ENCODE measurements at places on chromosomes 1 and 21.

- DNase-seq = no peak
These were observed 2.0 kb downstream of the KYAT3 start for GRCh38 chr1:88990426-88990825.

- no peak for DNase-seq
These were observed 118.1 kb downstream of the PGBD5 start for GRCh38 chr1:230308039-230308438.

- DNase-seq = no peak
These were observed 122.6 kb downstream of the KCNJ6 start for GRCh38 chr21:37793660-37794059.

- DNase-seq = no peak
These were observed 102.5 kb upstream of the L1TD1 start for GRCh38 chr1:62092110-62092509.

DNA sequence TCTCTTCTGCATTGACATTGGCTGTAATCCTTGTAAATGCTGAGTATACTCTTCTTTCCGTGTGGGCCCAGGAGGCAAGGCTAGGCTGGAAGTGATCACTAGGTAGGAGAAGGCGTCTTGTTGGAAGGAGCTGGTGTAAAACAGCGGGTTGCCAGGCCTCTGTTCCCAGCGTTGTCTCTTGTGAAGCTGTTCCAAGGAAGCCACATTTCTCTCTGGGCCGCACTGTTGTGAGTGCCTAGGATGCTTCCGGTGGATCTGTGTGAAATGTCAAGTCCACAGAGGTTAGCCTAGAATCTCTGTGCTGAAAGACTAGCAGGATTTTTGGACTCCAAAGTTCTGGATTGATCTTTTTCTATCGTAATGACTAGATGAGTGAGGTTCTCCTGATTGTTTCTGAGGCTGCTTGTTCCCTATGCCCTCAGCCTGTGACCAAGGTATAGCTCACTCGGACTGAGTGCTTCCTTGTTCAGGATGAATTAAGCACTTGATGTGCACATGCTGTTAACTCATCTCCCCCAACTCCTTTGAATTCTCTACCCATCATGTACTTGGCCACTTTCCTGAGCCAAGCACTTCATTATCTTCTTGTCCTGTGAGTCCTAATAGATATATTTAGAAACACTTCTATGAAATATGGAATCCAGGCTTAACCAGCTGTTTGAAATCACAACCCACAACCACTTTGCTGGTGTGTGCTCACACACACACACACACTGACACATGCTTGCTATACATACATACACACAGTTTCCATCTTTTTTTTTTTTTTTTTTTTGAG, 63.3 kb downstream of the PBX1 start:
- no peak for DNase-seq

- no peak for DNase-seq
These were observed 23.7 kb downstream of the SPOCD1 start for GRCh38 chr1:31792116-31792515.

DNA sequence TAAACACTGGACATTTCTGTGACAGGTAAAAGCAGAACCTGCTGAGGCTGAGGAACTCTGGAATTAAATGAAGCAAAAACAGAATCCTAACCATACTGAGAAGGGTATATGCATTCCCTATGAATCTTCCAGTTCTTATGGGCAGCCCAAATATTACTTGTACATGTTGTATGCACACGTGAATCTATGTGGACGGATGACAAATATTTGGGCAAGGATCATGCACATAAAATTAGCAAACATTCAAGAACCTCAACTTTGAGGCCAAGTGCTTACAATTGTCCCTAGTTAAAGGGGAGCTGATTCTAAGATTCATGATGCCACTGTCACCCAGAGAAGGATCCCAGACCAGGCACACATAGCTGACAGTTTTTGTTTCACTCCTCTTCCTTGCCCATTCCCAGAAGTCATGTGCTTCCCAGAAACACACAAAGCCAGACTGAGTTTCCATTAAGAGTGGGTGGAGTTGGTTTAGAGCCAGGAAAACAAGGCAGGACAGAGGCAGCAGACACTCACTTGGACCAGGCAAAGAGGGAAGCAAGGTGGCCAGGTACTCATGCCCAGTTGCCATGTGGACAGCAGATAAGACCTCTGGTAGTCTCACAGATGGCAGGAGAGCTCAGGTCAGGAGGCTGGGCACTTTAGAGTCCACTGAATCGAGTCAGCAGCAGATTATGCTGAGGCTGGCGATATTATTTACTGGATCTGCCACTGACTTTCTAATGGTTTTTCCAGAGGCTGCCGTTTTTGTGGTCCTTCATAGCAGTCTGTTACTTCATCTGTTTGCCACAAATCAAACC, 25.6 kb downstream of the AK2 start:
- DNase-seq = no peak

GRCh38 chr1:70025846-70026245, 179.5 kb downstream of the LRRC40 start:
- DNase-seq = no peak

- no peak for DNase-seq
These were observed 19.0 kb upstream of the PRSS38 start for GRCh38 chr1:227796359-227796915.

DNA sequence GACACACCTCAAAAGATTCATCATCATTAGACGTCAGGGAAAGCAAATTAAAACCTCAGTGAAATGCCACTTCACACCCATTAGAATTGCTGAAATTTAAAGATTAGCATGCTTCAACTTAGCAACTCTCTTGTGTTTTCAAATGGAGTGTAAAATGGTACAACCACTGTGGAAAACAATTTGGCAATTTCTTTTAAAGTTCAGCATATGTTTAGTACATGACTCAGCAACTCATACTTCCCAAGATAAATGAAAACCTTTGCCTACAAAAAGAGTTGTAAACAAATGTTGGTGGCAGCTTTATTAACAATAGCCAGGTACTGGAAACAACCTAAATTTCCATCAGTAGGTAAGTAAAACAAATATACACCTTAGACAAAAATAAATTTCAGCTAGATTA, 42.7 kb downstream of the ST3GAL3 start:
- DNase-seq = no peak

DNA sequence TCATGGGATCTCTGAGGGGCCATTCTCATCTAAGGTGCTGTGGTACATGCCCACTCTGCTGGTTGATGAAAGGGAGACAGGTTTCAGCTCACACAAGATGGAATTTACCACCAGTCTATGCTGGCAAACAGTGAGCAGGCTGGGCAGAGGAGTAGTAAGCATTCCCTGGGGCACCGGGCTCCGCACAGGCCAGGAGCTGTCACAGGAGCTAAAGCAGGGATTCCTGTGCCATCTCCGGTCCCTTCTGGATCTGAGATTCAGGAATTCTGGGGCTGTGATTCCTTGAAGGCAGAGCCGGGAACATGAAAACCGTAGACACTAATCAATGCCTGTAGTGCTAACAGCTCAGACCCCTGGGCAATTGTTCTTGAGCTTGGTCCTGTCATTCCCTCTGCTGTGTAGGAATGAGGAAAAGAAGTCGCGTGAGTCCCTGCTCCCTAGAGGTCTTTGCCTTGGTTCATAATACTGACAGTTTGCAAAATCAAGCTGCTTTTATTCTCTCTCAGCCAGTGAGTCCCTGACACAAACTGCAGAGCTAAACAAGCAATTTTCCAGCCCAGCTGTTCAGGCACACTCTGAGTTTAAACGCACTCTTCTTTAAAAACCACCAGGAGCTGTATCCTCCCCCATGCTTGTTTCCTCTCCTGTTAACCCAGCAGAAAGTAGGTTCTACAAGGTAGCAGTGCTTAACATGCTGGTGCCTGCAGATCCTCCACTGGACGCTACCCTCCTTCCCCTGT, 52.5 kb downstream of the MDM4 start:
- DNase-seq = no peak

GRCh38 chr1:107309962-107310361, 169.1 kb downstream of the NTNG1 start:
- DNase-seq = no peak

DNA sequence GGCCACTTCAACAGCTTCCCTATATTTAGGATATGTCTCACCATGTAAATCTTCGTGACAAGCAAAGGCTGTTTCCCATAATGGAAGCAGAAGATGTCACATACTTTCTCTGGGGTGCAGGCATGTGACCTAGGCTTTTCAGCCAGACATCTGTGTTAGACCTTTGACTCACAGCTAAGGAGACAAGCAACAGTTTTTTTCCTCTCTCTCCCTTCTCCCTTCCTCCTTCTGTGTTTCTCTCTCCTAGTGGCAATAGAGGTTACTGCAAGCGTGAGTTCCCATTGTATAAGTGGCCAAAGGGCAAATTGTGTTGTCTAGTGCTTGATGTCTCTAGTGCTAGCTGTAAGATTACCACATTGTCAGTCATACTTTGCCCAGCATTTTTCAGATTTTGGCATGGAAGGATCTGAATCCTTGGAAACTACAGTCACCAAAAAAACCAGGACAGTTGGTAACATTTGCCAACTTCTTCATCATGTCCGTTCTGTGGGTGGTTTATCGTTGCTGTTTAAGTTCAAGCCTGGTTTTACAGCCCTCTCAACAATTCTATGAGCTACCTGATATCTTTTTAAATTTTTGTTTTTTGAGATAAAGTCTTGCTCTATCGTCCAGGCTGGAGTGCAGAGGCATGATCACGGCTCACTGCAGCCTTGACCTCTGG, 44.4 kb upstream of the RABGAP1L start:
- DNase-seq = no peak

GRCh38 chr1:183567584-183567983, 22.7 kb downstream of the NCF2 start:
- peak; percentile 43 for DNase-seq

GRCh38 chr1:115722221-115722620, 46.3 kb downstream of the CASQ2 start:
- no peak for DNase-seq

DNA sequence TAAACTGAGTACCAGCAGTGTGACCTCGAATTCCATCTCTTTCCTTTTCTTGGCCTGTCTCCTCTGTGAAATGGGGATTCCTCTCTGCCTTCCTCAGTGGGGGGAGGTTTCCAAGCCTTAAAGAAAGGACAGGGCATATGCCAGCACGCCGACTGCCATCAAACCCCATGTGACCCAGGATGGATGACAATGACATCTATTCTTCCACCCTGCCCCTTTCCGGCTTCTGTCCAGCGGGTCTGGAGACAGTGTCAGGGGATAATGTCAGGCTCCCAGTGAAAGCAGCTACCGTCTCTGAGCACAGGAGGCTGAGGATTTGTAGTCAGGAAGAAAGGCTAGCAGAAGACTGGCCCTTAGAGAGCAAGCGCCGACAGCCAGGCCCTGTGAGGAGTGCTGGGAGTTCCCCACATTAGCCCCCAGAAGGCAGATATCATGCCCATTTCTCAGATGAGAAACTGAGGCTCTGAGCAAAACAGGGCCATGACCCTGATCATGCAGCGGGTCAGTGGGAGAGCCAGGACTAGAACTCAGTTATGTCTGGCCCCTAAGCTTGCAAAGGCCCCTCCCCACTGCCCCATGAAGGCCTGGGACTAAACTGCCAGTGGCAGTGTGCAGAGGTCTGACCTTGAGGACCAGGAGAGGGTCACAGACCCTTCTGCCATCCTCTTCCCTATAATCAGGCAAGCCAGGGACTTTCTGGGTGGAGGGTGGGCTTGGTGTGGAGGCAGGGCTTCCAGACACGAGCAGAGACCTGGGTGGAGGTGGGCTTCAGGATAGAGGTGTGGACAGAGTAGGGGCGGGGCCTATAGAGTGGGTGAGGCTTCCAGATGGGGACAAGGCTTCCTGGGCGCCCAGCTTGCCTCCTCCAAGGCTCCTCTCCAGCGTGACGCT, 30.1 kb downstream of the CDCA8 start:
- DNase-seq = no peak

GRCh38 chr1:68081775-68082283, 31.4 kb upstream of the DIRAS3 start:
- DNase-seq = no peak

- DNase-seq = no peak
These were observed 181.7 kb downstream of the ROR1 start for GRCh38 chr1:63955370-63956145.

- DNase-seq = no peak
These were observed 192.8 kb upstream of the NR5A2 start for GRCh38 chr1:199834711-199835110.

DNA sequence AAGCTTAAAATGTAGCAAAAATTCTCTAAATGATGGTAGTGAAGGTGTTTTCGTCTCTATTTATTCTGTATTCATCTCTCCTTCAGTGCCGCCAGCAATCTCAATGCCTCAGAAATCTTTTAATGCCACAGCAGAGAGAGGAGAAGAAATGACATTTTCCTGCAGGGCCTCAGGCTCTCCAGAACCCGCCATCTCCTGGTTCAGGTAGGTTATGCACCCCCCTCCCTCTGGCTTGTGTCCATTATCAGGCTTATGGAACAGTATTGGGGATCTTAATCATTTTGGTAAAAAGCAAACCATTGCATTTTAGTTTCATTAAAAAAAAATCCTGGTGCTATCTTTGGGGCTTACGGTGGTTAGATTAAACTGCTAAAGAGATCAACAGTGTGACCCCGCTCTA, 326.1 kb downstream of the NCAM2 start:
- DNase-seq = no peak

GRCh38 chr1:247962911-247963588, 2.0 kb upstream of the OR2AK2 start:
- DNase-seq = no peak

DNA sequence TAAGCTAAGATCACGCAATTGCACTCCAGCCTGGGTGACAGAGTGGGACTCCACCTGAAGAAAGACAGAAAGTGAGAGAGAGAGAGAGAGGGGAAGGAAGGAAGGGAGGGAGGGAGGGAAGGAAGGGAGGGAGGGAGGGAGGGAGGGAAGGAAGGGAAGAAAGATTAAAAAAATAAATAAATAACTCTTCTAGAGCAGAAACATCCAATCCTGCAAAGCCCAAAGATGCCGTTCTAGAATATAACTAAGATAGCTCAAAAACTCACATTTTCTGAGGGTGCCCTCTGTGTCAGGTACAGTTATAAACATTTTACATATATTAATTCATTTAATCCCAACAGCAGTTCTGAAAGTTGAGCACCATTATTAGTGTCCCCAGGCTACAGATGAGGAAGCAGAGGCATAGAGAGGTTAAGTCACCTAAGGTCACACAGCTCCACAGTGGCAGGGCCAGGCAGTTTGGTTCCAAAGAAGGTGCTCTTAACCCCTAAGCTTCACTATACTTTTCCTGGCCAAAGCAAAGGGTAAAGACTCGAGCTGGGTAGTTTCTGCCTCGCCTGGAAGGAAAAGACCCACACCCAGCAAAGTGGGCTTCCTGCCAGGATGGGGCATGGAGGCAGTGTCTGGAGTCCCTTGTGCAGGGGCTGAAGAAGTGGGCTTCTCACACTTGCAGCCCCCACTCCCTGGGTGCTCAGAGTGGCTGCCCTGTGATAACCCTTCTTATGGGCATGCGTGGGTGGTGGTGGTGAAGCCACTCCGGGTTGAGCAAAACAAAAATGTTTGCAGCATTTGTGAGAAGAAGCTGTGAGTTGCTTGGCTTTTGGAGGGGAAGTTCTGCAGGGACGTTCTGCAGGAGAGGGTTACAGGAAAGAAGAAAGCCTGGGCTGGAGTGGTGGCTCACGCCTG, 7.9 kb upstream of the PIK3CD start:
- DNase-seq = peak; percentile 51

DNA sequence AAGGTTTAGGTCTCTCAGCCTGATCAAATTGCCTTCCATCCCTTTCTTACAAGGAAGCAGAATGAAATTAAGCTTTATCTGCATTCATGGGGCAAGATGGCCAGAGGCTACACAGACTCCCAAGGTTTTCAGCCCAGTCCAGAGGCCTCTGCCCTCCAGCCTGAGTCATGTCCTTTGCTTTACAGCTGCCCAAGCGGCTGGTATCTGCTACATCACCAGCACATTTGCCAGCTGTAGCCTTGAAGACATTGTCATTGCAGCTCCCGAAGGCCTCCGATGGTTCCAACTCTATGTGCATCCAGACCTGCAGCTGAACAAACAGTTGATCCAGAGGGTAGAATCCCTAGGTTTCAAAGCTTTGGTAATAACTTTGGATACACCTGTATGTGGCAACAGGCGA, 16.0 kb downstream of the HAO2 start:
- no peak for DNase-seq

All from stimulated activated CD8-positive, alpha-beta memory T cell treated with anti-CD3 and anti-CD28 coated beads, Interleukin-4, amount 100 ng/mL, for 48 hours (primary cell).